ENCODE measurements at places on chromosomes 7 and 10.

DNA sequence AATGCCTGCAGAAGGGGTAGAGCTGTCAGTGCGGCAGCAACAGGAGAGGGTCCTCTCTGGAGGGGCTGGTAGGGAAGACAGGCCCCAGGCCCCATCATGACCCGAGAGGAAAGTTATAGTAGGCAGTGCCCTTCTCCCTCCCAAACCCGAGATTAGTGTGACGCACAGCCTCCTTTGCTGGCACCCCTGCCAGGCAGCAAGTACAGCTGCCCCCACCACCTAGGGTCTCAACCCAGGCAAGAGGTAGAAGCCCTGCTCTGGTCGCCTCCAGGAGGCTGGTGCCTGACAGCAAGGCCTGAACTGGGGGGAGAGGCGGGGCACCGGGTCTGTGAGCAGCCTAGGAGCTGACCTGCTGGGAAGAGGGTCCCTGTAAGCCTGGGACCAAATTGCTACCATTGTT, 15.5 kb downstream of the LOXL4 start:
- no peaks in the 10 kb centered on the region for H3K27me3 ChIP-seq
- peaks cover under 1% of the 10 kb centered on the region for H3K4me1 ChIP-seq
- no peak for DNase-seq
- H3K4me3 ChIP-seq = no peak overlapping the region
- no peak overlapping the region for H3K27ac ChIP-seq

DNA sequence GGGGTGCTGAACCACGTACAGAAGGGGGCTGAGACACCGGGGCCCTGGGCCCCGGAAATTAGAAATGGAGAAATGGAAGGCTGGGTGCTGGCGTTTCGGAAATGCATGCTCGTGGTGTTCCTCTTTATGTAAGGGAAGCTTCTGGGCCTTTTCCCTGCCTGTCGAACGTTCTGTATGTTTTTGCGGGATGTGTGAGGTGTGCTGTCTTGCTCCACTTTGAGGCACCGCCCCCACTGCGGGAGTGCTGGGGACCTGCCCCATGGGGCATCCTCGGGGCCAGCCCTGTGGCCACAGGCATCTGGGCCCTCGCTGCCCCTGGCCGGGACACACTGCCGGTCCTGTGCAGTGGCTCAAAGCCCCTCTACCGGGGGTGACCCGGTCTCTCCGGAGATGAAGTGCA, 1.7 kb upstream of the VENTX start:
- peaks cover 93% of the 10 kb centered on the region for H3K27me3 ChIP-seq
- no peak for DNase-seq
- no peaks in the 10 kb centered on the region for H3K36me3 ChIP-seq
- H3K27ac ChIP-seq = no peak overlapping the region
- H3K4me1 ChIP-seq = peaks cover under 1% of the 10 kb centered on the region
- no peak overlapping the region for H3K4me3 ChIP-seq

- no peak for DNase-seq
- H3K4me3 ChIP-seq = no peak within 1 kb of the TSS
- peaks cover 77% of the 10 kb centered on the region for H3K36me3 ChIP-seq
- peaks cover 10% of the 10 kb centered on the region for H3K4me1 ChIP-seq
- H3K27me3 ChIP-seq = no peaks in the 10 kb centered on the region
Measured at GRCh38 chr7:6030988-6031387, at the start of gene ANKRD61. TSS of gene ANKRD61 (plus strand) at chr7:6031376. CDS start at chr7:6031376, 0 bp downstream.

- H3K4me1 ChIP-seq = peaks cover 85% of the 10 kb centered on the region
- H3K27ac ChIP-seq = peak overlapping the region; percentile 96
- H3K4me3 ChIP-seq = peak overlapping the region; percentile 31
- H3K36me3 ChIP-seq = no peaks in the 10 kb centered on the region
Measured at GRCh38 chr7:1513657-1514095, 9.5 kb upstream of the INTS1 start.

GRCh38 chr10:126661841-126662515, 8.5 kb downstream of the C10orf90 start:
- DNase-seq = no peak
- no peaks in the 10 kb centered on the region for H3K4me1 ChIP-seq
- no peak overlapping the region for H3K4me3 ChIP-seq
- H3K27me3 ChIP-seq = no peaks in the 10 kb centered on the region

- H3K27me3 ChIP-seq = peaks cover 42% of the 10 kb centered on the region
- H3K27ac ChIP-seq = peak within 1 kb of the TSS; percentile 85
Measured at GRCh38 chr7:80134536-80135308, at the start of gene GNAI1. TSS of gene GNAI1 (plus strand) at chr7:80134831. CDS start at chr7:80135161, 330 bp downstream.

GRCh38 chr7:6423942-6424701, 23.6 kb downstream of the DAGLB start:
- peak overlapping the region; percentile 60 for H3K27ac ChIP-seq
- H3K4me1 ChIP-seq = peaks cover 10% of the 10 kb centered on the region
- no peak overlapping the region for H3K4me3 ChIP-seq
- peaks cover 61% of the 10 kb centered on the region for H3K36me3 ChIP-seq
- no peak for DNase-seq

DNA sequence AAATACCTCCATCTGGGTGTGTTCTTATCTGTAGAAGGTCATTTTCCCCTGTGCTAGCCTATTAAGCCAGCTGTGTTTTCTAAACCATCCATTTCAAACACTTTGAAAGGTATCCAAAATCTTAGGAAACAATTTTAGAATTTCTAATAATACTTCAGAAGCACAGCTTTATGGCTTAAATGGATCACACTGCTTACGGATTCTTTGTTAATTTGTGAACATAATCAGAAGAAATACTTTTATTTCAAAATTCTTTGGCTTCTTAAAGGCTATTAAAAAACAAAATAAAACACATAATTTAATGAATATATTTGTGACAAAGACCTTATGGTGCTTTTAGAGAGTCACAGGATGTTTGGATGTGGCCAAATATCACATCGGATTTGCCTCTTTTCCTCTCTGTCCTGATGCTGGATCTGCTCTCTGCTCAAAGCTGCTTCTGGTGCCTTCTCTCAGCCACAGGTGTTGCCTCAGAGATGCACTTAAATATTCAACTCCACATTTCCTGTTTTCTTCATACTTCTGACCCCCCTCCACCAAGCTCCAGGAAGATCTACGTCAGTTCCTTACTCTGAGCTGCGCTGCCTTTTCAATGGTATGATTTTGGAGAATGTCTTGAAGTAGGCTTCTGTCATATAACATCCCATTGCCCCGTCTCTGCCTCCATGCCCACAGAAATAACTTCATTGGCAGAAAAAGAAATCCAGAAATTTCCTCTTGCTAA, 230.6 kb downstream of the MLLT10 start:
- H3K27me3 ChIP-seq = no peaks in the 10 kb centered on the region
- H3K4me3 ChIP-seq = no peak overlapping the region
- no peak overlapping the region for H3K27ac ChIP-seq
- no peaks in the 10 kb centered on the region for H3K36me3 ChIP-seq
- no peak for DNase-seq

GRCh38 chr10:123507298-123507697, 158.9 kb upstream of the GPR26 start:
- H3K27me3 ChIP-seq = no peaks in the 10 kb centered on the region
- H3K4me1 ChIP-seq = no peaks in the 10 kb centered on the region
- no peak for DNase-seq
- H3K36me3 ChIP-seq = no peaks in the 10 kb centered on the region

DNA sequence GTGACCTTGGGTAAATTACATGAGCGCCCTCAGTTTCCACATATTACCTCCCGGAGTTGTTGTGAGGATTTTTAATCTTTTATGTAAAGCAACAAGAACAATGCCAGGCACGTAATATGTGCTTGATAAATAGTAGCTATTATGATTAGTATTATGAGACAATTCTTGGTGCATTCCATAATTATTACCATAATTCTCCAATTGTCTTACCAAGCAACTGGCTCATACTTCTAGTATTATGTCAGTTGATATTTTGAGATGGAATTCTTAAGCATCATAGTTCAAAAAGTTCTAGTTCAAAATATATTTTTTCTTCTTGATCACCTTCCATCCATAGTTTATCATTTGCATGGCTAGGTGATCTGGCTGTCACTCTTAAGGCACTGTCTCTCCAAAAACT, 259.0 kb downstream of the BBS9 start:
- H3K36me3 ChIP-seq = no peaks in the 10 kb centered on the region
- no peak for DNase-seq
- no peaks in the 10 kb centered on the region for H3K27me3 ChIP-seq
- H3K27ac ChIP-seq = no peak overlapping the region
- H3K4me1 ChIP-seq = no peaks in the 10 kb centered on the region

DNA sequence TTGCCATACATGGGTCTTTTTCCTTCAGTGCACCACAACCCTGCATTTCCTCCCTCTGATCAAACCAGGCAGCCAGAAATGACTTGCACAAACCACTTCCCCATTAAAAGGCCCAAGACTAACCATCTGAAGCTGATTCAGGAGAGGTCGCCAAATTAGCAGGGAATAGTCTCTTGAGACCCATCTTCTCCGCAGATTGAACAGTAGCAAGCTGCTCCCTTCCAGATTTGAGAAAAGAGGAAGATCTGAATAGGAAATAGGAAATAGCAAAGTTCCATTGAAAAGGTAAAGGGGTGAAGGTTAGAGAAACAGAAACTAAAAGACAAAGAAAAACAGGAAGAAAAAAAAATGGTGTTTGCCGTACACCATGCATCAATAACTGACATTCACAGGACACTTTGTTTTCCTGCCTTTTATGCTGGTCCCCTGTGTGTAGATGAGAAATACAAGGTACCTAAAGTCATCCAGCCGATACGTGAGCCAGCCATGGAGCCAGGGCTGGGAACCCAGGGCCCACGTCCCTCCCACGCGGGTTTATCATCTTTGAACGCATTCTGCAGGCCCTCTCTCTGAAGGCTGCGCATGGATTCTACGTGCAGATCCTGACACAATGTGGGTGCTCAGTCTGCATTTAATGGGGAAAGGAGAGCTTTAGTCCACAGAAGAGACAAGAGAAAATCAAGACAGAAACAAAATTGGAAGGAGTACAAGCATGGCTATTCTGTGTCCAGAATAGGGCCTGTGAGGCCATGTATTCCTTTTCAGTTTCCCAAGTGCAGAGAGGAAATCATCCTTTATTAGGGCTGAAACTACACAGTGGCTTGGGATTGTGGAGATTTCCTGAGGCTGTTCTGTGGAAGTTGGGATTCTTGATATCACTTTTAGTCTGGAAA, 268.4 kb upstream of the NPVF start:
- no peaks in the 10 kb centered on the region for H3K4me1 ChIP-seq
- no peak overlapping the region for H3K27ac ChIP-seq
- H3K4me3 ChIP-seq = no peak overlapping the region

GRCh38 chr10:84059526-84059925, 79.8 kb upstream of the GHITM start:
- H3K4me3 ChIP-seq = no peak overlapping the region
- no peaks in the 10 kb centered on the region for H3K4me1 ChIP-seq
- H3K27me3 ChIP-seq = no peaks in the 10 kb centered on the region
- H3K27ac ChIP-seq = no peak overlapping the region
- no peaks in the 10 kb centered on the region for H3K36me3 ChIP-seq
- no peak for DNase-seq

DNA sequence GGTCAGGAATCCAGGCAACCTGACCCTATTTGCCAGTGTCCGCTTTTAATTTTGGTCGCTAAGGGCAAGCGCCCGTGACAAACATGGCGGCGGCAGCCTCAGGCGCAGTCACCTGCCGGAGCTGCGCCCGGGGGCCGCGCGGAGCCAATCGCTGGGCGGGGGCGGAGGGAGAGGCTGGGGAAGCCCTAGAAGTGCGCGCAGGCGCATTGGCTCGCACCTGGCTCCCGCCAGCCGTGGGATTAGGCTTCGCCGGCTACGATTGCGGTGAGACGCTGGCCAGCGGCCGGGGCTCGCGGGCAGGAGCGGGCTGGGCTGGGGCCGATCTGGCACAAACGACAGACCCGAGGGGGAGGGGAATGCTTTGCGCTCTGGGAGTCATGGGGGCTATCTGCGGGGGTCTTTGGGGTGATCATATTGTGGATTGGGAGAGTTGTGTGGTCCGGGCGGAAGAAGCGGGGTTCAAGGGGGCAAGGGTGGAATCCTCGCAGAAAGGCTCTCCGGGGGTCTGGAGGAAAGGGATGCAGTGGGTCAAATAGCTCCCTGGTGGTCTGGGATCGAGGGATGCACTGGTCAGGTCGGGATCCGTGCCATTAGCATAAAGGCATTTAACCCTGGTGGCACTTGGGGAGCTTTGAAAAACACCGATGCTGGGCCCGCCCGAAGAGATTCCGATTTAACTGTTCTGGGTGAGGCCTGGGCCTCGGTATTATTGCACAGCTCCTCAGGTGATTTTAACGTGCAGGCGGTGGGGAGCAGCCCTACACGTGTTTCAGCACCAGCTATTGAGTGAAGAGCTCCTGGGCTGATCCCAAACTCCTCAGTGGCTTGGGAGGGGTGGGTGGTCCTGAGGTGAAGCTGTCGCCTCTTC, 10.1 kb upstream of the C10orf95 start:
- H3K4me1 ChIP-seq = peaks cover 13% of the 10 kb centered on the region
- DNase-seq = peak; percentile 84
- H3K4me3 ChIP-seq = peak overlapping the region; percentile 43
- no peaks in the 10 kb centered on the region for H3K36me3 ChIP-seq
- no peaks in the 10 kb centered on the region for H3K27me3 ChIP-seq

- peak overlapping the region; percentile 66 for H3K27ac ChIP-seq
- no peaks in the 10 kb centered on the region for H3K36me3 ChIP-seq
- no peak for DNase-seq
- H3K4me3 ChIP-seq = peak overlapping the region; percentile 82
- peaks cover 2% of the 10 kb centered on the region for H3K4me1 ChIP-seq
Measured at GRCh38 chr10:15860692-15861201, 440 bp upstream of the MINDY3 start.

GRCh38 chr7:158904599-158904998, 48.2 kb downstream of the DYNC2I1 start:
- peaks cover 17% of the 10 kb centered on the region for H3K36me3 ChIP-seq
- H3K27me3 ChIP-seq = no peaks in the 10 kb centered on the region
- H3K27ac ChIP-seq = no peak overlapping the region
- DNase-seq = no peak

GRCh38 chr10:52442576-52442975, 128.5 kb downstream of the DKK1 start:
- no peaks in the 10 kb centered on the region for H3K27me3 ChIP-seq
- H3K27ac ChIP-seq = no peak overlapping the region
- no peak for DNase-seq
- H3K4me3 ChIP-seq = no peak overlapping the region

Measured in thymus (tissue), 14 donors.